ENCODE measurements at places on chromosomes 2 and 18.

GRCh38 chr2:164667566-164667965 is 46.3 kb upstream of the GRB14 start:
- no peak for DNase-seq

GRCh38 chr2:216236486-216236885 is 127.3 kb downstream of the XRCC5 start:
- DNase-seq = no peak

DNA sequence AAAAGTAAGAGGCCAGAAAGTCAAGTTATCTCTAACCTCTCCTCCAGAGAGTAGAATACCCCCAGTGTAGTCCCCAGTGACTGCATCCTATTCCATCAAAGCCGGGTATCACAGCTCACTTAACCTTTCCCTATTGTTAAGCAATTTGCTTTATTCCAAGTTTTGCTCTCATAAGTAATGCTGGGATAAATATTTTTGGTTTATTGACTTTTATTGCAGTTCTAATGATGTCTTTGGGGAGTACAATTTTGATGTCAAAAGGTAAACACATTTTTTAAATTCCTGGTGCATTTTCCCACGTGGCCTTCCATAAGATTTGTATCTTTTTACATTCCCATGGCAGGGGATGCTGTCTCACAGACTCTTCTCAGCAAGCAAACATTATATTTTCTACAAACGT is 43.3 kb downstream of the CMPK2 start:
- DNase-seq = no peak

DNA sequence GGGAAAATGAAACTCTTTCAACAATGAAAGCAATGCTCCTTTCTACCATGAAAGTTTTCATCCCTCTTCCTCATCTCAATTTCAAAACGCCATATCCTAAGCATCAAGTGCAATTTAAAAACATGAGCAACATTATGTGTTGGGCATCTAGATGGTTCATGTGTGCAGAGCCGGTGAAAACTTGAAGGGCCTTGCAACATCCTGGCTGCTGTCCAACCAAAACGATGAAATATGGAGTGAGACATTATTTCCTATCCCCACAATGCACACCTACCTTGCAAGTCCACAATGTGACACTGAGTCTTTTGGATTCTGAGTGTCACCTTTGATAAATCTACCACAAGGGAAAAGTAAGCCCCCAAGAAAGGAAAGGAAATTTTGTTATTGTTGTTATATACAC is 110.0 kb downstream of the NCKAP5 start:
- DNase-seq = no peak

DNA sequence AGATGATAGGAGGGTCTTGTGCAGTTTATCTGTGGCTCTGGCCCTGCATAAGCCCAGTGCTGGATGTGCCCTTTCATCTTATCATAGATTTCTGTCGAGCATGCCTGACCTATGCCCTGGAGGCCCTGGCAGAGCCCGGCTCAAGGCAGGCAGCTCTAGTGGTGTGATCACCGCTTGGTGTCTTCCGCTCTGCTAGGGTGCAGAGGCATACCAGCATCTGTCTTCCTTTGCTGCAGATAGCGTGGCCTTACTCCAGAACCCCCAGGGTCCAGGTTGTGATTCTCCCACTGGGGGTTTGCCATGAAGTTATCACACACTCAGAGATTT is 13.7 kb upstream of the TRAF3IP1 start:
- DNase-seq = no peak

DNA sequence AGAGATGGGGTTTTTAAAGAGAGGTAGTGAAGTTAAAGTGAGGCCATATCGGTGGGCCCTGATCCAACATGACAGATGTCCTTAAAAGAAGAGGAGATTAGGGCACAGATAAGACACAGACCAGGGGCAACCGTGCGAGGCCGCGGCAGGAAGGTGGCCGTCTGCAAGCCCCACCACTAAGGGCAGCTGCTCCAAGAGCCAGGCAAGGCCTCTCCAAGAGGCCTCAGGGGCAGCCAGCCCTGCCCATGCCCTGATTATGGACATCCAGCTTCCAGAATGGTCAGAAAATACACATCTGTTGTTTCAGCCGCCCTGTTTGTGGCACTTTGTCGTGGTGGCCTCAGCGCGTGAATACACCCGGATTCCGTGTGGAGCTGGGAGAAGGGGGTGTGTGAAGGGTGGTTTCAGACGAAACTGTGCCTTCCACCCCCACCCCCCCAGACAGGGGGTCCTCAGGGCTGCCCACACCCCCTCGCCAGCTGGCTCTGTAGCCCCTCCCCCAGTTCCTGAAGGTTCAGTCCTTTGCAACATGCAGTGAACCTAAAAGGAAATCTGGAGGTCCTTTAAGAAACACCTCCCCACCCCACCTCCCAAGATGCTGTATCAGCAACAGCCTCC is 74.1 kb upstream of the SMAD7 start:
- DNase-seq = no peak

GRCh38 chr2:128549646-128550260 is 231.1 kb upstream of the HS6ST1 start:
- DNase-seq = no peak

Measured in K562 (cell line).